ENCODE measurements at places on chromosomes 4 and X.
A peak's percentile ranks its signal among the peaks of the same experiment; 100 is the strongest.

- no peak for DNase-seq
Observed at GRCh38 chr4:15327311-15328298, 100.2 kb upstream of the C1QTNF7 start.

DNA sequence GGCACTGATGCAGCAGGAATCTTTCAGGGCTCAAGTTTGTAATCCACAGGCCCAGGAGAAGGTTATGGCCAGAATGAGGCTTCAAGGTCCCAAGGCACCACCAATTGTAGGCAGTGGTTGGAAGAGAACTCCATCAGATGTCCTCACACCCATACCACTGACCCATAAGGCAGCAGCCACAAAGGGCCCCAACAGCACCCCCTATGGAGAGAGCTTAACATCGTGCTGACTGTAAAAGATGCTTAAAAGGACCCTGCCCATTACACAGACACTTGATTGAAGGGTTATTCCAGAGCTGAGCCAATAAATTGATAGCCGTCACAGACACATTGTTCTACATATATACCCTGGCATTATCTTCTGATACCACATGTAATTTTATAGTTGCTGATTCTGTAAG lies 113.7 kb downstream of the SOWAHB start:
- no peak for DNase-seq

GRCh38 chr4:148730082-148730640 lies 287.9 kb upstream of the NR3C2 start:
- DNase-seq: no peak

DNA sequence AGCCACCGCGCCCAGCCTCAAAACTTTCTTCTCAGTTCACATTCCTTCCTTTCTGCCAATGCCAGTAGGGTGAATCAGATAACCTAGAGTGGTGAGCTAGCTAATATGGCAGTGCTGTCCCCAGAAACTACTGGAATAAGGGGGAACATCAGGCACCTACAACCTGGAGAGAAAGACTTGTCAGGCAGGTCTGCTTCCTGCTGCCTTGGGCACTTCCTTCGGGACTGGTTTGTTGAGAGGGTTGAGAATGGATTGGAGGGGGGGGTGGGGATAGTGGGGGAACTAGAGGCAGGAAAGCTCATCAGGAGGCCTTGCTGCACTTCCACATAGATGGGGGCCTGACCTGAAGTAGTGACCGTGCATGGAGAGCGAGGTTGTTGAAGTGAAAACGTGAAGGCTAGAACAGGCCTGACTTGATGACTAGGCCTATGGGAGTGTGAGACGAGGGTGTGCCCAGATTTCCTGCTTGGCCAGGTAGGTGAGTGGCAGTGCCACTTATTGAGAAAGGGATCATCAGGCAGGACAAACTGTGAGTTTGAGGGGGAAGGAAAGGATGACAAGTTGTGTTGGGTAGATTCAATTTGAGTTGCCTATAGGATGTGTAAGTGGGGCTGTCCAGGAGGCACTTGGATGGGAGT lies 33.4 kb downstream of the SLC25A5 start:
- peak; percentile 55 for DNase-seq

DNA sequence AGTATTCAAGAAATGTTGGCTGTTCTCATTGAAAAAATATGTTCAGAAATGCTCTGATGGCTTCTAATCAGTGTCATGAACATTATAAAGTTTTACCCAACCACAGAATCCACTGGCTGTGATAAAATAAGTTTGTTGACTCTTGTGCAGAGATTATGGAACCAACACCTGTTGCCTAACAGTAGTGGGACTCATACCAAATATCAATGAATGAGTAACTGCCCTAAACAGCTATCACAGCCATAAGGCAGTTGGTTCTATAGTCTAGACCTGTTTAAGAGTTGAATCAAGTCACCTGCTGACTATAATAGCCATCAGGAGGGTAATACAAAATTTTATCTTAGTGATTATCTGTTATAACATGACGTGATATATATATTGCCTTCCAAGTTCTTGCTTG lies 168.3 kb downstream of the ATOH1 start:
- DNase-seq: no peak

GRCh38 chrX:104255465-104255864 lies 732 bp upstream of the ESX1 start:
- DNase-seq: no peak

- peak; percentile 45 for DNase-seq
Observed at GRCh38 chrX:71492231-71493065, 40.5 kb upstream of the OGT start.

GRCh38 chr4:78437608-78438088 lies 113.9 kb upstream of the ANXA3 start:
- DNase-seq: no peak

- DNase-seq: no peak
Observed at GRCh38 chr4:12545812-12546211, 938.3 kb downstream of the RAB28 start.

DNA sequence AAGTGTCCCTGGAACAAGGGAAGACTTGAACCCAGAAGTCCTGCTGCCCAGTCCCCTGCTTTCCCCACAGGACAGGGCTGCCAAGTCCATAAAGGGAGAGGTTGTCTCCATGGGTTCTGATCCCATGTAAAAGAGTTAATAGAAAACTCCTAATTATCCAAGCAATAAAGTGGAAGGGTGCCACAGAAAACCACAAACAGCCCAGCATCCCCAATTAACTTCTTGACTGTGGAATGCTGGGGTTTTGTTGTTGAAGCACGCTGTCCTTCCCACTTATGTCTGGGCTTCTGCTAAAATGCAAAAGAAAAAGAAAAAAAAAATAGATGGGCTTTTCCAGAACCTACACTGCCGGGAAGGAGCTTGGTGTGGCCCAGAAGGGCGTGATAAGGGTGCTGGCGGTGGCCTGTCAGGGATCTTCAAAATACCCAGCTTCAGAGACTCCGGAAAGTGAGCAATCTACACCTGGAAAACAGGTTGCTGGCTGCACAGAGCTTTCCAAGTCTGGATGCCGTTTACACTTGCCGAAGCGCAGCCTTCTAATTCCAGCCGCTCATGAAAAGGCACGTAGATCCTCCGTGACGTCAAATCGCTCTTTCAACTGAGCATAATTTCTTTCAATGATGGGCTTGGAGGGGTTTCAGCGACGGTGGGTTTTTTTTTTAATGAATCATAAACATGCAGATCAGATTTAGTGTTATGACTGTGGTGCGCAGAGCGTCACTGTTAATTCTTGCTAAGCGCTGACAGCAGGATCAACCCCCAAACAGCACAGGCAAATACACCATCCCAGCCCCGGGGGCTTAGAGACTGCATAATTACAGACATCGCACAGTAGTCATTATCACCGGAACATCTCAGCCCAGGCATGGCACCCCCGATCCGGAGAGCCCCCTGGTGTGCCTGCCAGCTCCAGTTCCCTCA lies 197.6 kb downstream of the BCOR start:
- no peak for DNase-seq

DNA sequence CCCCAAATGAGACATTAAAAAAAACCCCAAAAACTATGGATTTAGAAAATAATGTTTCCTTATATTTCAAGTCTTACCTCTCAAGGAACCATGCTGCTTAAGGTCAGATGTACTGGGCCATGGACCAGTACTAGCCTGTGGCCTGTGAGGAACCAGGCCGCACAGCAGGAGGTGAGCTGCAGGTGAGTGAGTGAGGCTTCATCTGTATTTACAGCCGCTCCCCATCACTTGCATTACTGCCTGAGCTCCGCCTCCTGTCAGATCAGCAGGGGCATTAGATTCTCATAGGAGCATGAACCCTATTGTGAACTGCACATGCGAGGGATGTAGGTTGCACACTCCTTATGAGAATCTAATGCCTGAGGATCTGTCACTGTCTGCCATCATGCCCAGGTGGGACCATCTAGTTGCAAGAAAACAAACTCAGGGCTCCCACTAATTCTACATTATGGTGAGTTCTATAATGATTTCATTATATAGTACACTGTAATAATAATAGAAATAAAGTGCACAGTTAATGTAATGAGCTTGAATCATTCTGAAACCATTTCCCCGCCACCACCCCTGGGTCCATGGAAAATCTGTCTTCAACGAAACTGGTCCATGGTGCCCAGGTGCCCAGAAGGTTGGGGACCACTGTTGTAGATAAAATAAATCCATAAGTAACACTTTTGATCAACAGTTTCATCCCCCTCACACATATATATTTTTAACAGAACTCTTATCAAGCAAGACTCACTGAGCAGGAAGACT lies 105.3 kb upstream of the CBR4 start:
- no peak for DNase-seq

DNA sequence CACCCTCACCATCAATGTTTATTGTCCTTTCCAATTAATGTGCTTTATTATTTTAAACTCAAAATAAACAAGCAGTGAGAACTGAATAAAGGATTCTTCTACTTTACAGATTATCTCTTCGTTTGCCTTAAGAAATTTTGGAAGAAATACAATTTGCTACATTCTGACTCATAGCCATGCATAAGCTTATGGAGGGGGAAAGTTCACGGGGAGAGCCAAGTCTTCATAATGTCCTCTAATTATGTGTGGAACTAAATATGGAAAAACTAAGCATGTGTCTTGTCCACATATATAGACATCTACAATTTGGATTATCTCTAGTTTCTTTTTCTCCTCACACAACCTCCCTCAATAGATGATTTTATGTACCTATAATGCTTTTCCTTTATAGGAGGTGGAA lies 17.5 kb downstream of the CXCL13 start:
- DNase-seq: no peak

GRCh38 chrX:40552768-40553167 lies 28.0 kb upstream of the ATP6AP2 start:
- DNase-seq: no peak

DNA sequence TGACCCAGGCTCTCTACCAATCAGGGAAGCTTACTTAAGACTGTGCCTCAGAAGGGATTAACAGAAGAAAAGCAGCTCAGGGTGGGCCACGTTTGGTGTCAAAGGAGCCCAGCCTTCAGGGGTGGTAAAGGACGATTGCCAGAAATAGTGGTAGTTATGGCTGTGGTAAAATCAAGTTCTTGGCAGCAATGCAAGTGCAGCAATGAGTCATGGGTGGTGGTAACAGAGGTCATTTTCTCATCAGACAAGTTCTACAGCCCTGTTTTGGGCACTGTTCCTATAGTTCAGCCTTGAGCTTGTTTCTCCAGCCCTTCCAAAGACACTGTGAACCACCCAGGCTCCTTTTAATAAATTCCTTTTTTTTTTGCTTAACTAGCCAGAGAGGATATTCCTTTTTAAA lies 120.3 kb downstream of the EFHC2 start:
- peak; percentile 61 for DNase-seq

- no peak for DNase-seq
Observed at GRCh38 chr4:18390655-18391353, 369.2 kb upstream of the LCORL start.

- no peak for DNase-seq
Observed at GRCh38 chrX:116462822-116463221, at the start of gene CT83. Gene CT83, minus strand, starts transcription at chrX:116462976. Its CDS starts 120 bp downstream, at chrX:116462856.

- no peak for DNase-seq
Observed at GRCh38 chrX:131257367-131257766, 31.7 kb downstream of the IGSF1 start.

GRCh38 chr4:128305942-128306341 lies 18.3 kb upstream of the PGRMC2 start:
- DNase-seq: no peak

- no peak for DNase-seq
Observed at GRCh38 chrX:12610079-12610478, 181.1 kb upstream of the PRPS2 start.

DNA sequence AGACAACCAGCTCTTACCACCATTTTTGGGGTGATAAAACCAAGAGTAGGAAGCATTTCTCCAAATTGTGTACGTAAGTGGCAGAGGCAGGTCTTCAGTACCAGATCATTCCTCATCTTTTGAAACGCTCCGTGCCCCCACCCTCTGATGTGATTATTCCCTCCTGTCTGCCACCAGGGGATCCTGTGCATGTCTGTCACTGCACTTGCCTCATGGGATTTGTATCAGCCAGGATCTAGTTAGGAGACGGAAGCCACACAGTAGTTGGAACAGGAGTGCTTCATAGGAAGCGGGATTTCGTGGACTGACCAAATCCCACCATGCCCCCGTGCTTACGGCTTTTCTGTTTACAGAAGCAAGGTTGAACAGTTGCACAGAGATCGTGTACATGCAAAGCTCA lies 75.5 kb downstream of the SHROOM2 start:
- DNase-seq: no peak

GRCh38 chr4:4857809-4858508 lies 1.5 kb upstream of the MSX1 start:
- DNase-seq: no peak

- DNase-seq: no peak
Observed at GRCh38 chr4:122831515-122832196, 5.0 kb downstream of the FGF2 start.

All from ureter (tissue), 1 donor.